CD4-positive, alpha-beta T cell treated with Interleukin-6 at 100 ng/mL for 8 hours (primary cell): ENCODE measurements at places on chromosomes 3 and 15.

- no peak for DNase-seq
Measured at GRCh38 chr3:164040991-164041390, 1037.3 kb downstream of the SI start.

- DNase-seq: no peak
Measured at GRCh38 chr3:34015204-34016142, 217.0 kb downstream of the PDCD6IP start.

- no peak for DNase-seq
Measured at GRCh38 chr15:49706805-49707204, 86.0 kb downstream of the DTWD1 start.

- DNase-seq: no peak
Measured at GRCh38 chr3:64352639-64352992, 127.3 kb upstream of the PRICKLE2 start.

- no peak for DNase-seq
Measured at GRCh38 chr3:149333176-149333859, at the start of gene TM4SF18. TSS of gene TM4SF18 (minus strand) at chr3:149333636. CDS start at chr3:149333382, 254 bp downstream.

DNA sequence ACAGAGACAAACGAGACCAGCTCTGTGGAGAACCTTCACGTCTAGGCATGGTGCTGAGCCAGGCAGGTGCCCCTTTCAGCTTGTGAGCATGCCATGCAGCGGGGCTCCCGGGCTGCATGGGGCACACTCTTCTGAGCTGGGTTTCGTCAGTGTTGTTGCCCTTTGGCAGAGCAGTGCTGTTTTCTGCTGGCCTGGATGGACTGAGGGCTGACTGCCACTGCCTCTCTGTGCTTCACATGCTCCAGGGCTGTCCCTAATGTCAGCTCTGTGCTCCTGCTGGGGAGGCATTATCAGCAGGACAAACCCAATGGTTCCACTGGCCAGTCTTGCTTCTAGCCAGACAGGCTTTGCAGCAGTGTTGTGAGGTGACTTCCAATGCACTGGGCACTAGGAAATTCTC, 9.5 kb downstream of the GASK1A start:
- no peak for DNase-seq
